T-helper 17 cell (primary cell): ENCODE measurements at places on chromosomes 6 and 20.

- DNase-seq: no peak
Measured at GRCh38 chr6:150363733-150364132, 5.1 kb upstream of the IYD start.

DNA sequence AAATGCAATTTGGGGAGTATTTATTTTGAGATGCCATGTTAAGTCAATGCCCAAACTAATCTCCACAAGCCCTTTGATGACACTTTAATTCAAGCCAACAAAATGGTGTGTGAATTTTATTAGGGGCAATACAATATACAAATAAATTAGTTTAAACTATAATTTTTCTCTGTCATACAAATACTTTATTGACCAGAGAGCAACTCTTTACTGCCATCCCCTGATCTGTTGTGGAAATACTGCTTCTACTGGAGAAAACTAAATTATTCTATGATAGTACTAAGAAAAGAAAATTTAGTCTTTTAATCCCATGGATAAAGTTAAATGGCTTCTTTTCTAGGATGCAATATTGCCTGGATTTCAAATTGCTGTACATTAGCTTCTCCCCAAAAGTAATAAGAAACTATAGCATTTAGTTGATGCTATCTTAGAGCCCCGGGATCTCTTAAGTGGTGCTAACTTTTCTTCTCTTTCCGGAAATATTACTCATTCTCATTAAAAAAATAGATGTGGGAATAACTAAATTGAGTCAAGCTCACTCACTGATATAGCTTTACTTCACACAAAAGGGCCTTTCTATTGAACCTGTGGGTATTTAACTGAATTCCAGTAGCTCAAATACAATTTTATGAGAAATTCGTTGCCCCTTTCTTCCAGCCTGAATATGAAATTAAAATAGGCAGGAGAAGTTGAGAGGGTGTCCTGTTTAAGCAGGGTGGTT is 49.2 kb downstream of the SMPDL3A start:
- DNase-seq: no peak

GRCh38 chr20:55597526-55597925 is 407.8 kb downstream of the CBLN4 start:
- DNase-seq: no peak

GRCh38 chr6:257774-258173 is 34.5 kb upstream of the DUSP22 start:
- no peak for DNase-seq

GRCh38 chr6:62393608-62394007 is 107.6 kb upstream of the KHDRBS2 start:
- DNase-seq: no peak

DNA sequence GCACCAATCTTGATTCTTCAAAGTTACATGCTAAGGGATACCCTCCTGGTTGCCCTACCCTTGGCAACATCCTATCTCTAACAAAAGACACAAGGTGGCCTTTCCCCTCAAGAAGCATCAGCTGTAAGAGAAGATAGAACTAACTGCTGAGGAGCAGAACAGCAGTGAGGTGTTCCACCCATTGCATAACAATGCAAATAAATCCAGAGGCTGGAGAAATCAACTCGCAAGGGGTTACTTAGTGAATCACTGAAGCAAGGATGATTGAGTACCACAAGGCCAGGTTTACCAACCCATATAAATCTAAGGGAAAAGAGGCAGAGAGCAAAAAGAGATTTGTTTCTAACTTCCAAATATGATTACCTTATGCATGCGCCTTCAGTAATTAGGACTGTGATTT is 36.7 kb downstream of the F13A1 start:
- DNase-seq: no peak
